Activated T-cell treated with anti-CD3 and anti-CD28 coated beads, Interleukin-2, amount 50 U/mL, for 48 hours (primary cell): ENCODE measurements at places on chromosomes 6 and 20.
A peak's percentile ranks its signal among the peaks of the same experiment; 100 is the strongest.

DNA sequence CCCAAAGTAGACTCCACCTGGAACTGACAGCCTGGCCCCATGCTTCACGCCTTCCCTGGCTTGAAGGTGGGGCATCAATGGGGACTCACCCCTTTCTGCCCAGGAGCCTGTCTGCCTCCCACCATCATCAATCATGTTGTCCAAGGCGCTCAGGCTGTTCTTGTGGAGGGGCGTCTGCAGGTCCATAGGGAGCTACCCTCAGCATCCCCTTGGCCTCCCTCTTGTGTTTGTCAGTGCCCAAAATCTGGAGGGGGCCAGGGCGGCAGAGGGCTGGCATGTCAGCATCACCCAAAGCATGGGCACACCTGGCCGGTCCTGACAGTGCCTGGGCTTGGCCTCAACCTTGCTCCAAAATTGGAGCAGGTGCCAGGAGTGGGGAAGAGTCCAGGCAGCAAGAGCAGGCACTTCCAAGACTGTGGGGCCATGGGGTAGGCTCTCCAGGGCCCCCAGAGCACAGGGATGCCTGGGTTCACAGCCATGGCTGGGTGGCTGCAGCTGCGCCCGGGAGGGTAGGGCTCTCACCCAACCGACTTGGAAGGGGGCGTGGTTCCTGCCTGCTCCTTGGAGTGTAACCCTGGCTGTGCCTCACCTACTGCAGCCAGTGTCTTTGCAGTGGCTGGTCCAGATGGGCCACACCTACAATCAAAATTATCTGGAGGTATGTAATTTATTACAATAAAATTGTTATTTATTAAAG lies 903.4 kb downstream of the EYS start:
- no peak for DNase-seq

DNA sequence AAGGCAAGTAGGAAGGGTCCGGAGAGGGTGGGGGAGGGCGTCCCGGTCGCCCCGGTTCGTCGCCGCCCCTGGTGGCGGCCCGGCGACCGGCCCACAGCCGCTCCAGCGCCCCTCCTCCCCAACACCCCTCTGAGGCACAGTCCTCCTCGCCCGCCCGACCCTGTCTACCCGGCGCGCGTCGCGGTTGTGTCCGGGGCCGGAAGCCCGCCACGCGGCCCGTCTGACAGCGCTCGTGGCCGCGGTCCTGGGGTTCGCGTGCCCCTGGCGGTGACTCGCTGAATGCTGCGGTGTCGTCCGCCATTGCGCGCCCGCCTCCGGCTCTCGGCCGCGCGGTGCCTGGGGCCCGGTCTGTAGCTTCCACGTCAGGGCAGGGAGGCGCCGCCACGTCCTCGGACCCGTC lies 335.3 kb upstream of the DEFB115 start:
- DNase-seq, result no peak

DNA sequence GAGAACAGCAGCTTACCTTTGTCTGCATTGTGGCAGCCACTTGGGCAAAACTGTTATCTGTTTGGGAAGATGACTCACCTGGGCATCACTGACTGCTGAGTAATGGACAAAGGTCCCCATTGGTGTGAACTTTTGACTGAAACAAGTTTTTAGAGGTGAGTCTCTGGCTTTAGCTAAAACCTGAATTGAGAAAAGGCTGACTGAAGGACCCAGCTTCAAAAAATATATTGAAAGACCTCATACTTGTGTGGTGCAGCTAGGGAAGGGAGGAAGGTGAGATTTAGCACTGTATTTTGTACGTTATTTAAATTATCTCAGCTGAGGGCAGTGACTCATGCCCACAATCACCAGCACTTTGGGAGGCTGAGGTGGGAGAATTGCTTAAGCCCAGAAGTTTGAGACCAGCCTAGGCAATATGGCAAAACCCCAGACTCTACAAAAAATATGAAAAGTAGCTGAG lies 4.5 kb upstream of the CITED2 start:
- peak; percentile 32 for DNase-seq

- no peak for DNase-seq
Observed at GRCh38 chr6:89685311-89685710, 46.8 kb upstream of the LYRM2 start.

DNA sequence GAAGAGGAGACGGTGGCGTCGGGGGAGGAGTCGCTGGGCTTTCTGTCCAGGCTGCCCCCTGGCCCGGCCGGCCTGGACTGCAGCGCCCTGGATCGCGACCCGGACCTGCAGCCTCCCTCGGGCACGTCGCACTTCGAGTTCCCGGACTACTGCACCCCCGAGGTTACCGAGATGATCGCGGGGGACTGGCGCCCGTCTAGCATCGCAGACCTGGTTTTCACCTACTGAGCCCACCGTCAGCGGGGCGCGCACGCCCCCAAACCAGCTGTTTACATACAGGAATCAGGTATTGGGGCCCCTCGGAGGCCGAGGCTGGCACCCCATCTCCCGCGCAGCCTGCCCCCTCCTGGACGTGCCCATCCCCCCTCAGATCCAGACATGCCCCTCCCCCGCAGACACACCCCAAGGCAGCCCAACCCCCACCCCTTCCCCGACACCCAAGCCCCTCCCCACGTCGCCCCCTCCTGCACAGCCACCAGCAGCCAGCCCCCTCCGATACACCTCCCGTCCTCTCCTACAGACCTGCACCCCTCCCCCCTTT lies 1.4 kb downstream of the SOX12 start:
- DNase-seq, result no peak

DNA sequence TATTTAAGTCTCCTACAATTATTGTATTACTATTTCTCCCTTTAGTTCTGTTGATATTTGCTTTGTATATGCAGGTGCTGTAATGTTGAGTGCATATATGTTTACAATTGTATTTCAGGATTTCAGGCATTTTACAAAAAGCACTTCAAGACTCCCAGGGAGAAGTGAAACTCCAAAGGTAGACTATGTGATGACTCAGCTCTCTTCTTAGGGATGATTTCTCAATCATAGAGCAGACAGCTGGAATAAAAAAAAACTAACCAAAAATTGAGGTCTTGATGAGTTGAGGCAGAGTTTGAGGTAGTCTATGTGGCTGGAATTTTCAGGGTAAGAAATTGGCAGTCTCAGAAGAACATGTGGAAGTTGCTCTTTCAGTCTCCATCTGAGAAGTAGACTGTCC lies 786.1 kb downstream of the TFAP2A start:
- DNase-seq, result no peak

DNA sequence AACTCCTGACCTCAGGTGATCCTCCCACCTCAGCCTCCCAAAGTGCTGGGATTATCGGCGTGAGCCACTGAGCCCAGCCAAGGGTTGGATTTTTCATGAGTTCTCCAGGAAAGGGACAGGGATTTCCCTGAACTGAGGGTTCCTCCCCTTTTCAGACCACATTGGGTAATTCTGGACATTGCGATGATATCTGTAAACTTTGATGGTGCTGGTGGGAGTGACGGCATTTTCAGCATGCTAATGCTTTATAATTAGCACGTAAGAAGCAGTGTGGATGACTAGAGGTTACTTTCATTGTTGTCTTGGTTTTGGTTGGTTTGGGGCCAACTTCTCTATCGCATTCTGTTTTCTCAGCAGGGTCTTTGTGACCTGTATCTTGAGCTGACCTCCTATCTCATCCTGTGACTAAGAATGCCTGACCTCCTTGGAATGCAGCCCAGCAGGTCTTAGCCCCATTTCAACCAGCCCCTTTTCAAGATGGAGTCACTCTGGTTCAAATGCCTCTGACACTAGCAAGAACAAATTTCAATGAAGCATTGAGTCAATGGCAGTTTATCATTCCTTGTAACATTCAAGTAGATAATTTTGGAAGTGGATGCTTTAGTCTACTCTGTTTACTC lies 156.5 kb downstream of the TTLL2 start:
- DNase-seq, result no peak

- no peak for DNase-seq
Observed at GRCh38 chr6:112184951-112185350, 69.4 kb downstream of the LAMA4 start.

GRCh38 chr6:16228709-16229665 lies 9.4 kb upstream of the GMPR start:
- DNase-seq, result no peak

- no peak for DNase-seq
Observed at GRCh38 chr6:125524356-125524755, 222.6 kb upstream of the HDDC2 start.

DNA sequence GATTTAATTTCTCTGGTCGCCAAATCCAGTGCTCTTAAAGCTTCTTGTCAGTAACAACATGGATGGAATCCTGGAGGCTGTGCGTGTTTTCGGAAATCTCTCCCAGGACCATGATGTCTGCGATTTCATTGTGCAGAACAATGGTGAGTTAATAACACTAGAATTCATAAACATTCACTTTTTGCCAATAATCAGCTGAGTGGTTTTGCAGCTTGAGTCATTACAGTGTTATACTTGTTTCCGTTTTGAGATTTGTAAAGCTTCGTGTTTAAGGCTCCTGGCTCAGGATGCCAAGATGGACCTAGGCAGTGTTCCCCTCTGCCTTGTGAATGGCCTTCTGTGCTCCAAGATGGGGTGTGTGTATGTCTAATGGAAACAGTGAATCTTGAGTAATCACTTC lies 113.8 kb downstream of the ARMC2 start:
- DNase-seq, result no peak

DNA sequence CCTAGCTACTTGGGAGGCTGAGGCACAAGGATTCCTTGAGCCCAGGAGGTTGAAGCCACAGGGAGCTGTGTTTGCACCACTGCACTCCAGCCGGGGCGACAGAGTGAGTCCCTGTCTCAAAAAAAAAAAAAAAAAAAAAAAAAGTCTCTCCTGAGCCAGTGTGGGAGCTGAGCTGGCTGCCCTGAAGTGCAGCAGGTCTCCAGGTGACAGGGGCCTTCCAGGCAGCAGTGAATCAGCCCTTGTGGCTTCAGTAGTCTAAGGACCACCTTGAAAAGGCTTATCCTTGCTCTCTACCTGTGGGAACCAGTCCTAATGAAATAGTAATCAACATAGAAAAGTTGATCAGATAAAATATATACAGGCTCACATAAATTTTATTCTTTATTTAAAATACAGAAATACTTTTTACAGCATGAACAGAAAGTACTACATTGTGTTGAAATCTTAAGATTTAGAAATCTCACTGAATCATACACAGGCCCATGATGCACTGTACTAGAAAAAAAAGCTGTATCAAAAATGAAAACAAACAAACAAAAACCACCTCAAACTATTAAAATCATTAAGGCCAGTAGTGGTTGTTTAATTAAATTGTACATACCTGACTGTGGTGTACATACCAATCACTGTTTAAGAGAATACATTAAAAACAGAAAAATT lies 128.9 kb downstream of the SCML4 start:
- no peak for DNase-seq

- DNase-seq, result no peak
Observed at GRCh38 chr6:22526736-22527135, 42.6 kb upstream of the HDGFL1 start.

- DNase-seq, result no peak
Observed at GRCh38 chr6:17503051-17503450, 97.1 kb upstream of the FAM8A1 start.

GRCh38 chr6:137830511-137830911 lies 36.5 kb upstream of the TNFAIP3 start:
- peak; percentile 49 for DNase-seq

DNA sequence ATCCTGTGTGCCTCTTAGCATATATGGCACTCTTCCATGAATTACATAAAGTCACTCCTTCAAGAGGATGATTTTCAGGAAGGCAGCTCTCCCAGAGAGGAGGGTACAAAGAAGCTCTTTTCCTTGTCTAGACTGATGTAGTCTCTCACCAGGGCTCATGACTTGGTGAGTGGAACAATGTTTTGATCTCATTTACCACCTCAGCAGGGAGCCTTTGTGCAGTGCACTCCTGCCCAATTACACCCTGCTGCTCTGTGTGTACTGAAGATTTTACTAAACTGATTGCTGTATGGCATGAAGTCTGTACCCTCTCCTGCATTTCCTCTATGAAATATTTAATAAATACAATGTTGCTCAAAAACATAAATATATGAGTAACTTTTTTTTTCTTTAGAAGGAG lies 598.3 kb upstream of the HS3ST5 start:
- DNase-seq, result no peak

DNA sequence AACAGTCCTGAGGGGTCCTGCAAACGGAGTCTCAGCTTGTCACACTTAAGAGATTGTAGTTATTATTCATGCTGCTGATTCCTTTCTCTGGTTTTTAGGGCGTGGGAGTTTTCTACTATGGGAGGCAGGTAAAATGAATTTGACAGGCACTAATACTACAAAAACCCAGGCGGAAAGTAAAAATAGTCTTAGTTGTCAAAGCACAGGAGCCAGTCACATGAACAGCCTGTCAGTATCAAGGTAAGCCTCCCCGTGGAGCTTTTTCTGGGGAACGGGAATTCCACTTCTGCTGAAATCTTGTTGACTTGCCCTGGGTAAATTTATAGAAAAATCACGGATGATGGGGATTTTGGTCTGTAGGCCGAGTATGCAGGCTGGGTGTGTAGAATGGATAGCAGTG lies 79.8 kb downstream of the SLC24A3 start:
- no peak for DNase-seq

- DNase-seq, result no peak
Observed at GRCh38 chr6:101110814-101111213, 229.7 kb upstream of the ASCC3 start.

- no peak for DNase-seq
Observed at GRCh38 chr20:53752583-53752970, 158.9 kb upstream of the ZNF217 start.

DNA sequence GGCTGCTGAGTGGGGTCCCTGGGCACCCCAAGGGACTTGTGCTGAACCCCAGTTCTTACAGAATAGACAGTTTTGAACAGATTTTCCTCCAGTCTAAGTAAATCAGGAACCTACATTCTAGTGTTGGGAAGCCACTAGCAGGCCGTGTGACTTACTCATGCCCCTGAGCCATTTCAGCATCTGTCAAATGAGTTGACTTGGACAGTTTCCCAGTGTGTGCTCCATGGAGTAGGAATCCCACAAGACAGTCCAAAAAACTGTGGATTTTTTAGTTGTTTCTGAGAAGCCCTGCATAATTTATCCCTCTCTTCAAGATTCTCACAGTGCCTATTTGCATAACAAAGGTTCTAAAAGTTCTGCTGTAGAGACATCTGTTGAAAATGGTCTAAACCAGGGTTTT lies 2.1 kb downstream of the GABRR2 start:
- no peak for DNase-seq

GRCh38 chr20:44632103-44632752 lies 19.3 kb downstream of the ADA start:
- no peak for DNase-seq

- DNase-seq, result no peak
Observed at GRCh38 chr6:152423216-152424103, 213.7 kb downstream of the SYNE1 start.

- DNase-seq, result no peak
Observed at GRCh38 chr20:62907384-62908317, 18.7 kb downstream of the DIDO1 start.

GRCh38 chr6:161409353-161409752 lies 135.5 kb upstream of the AGPAT4 start:
- no peak for DNase-seq

- no peak for DNase-seq
Observed at GRCh38 chr6:155301867-155302266, 12.4 kb downstream of the TFB1M start.

GRCh38 chr6:119207971-119208725 lies 129.7 kb upstream of the FAM184A start:
- DNase-seq, result no peak

- peak; percentile 33 for DNase-seq
Observed at GRCh38 chr20:32526541-32526940, 58.6 kb downstream of the NOL4L start.

- DNase-seq, result no peak
Observed at GRCh38 chr6:101722991-101723579, 329.6 kb downstream of the GRIK2 start.

- DNase-seq, result no peak
Observed at GRCh38 chr6:67706388-67706787, 928.7 kb upstream of the ADGRB3 start.

- no peak for DNase-seq
Observed at GRCh38 chr6:45478240-45478639, 100.5 kb upstream of the SUPT3H start.
